Liver (tissue), 10 donors: ENCODE measurements at places on chromosomes 12 and 14. TPM values are rescaled to one million over a fixed set of nuclear protein-coding genes. Genes with fewer than 3 reads are reported as not detected.

CIDEB gene
- 142 TPM for total RNA-seq

BCAT1 gene
- total RNA-seq: 1.3 TPM

GUCY2C gene
- total RNA-seq: not detected

TPH2 gene
- not detected for total RNA-seq

NFE2 gene
- total RNA-seq: 1.7 TPM

PHLDA1 gene
- total RNA-seq: 11.5 TPM

- no peaks in the 10 kb centered on the region for H3K36me3 ChIP-seq
- no peak overlapping the region for H3K27ac ChIP-seq
- no peak overlapping the region for H3K4me3 ChIP-seq
- H3K4me1 ChIP-seq: no peaks in the 10 kb centered on the region
Measured at GRCh38 chr12:77941401-77941800, 110.7 kb downstream of the NAV3 start.

DNA sequence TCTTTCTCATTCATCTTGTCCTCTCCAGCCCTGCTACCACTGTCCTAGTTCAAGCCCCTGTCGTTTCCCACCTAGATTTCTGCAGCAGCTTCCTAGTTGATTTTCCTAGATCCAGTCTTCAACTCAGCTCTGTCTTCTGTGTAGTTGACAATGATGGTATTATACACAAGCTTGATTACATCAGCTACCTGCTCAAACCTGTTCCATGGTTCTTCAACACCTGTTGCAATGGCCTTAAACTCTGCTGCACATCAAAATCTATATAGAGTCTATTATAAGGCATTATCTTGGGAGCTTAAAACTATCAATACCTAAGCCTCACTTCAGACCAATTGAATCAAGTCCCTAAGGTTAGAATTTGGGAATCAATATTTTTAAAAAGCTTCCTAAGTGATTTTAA is 71.7 kb upstream of the PELI2 start:
- no peaks in the 10 kb centered on the region for H3K27me3 ChIP-seq
- no peak overlapping the region for H3K4me3 ChIP-seq

GRCh38 chr14:104196461-104197140 is 58.2 kb downstream of the KIF26A start:
- H3K4me3 ChIP-seq: no peak overlapping the region
- H3K36me3 ChIP-seq: no peaks in the 10 kb centered on the region
- H3K27me3 ChIP-seq: no peaks in the 10 kb centered on the region
- no peaks in the 10 kb centered on the region for H3K4me1 ChIP-seq
- no peak overlapping the region for H3K27ac ChIP-seq

- H3K4me1 ChIP-seq: peaks cover 12% of the 10 kb centered on the region
- no peak overlapping the region for H3K4me3 ChIP-seq
- H3K27ac ChIP-seq: no peak overlapping the region
- no peaks in the 10 kb centered on the region for H3K27me3 ChIP-seq
- DNase-seq: no peak
- H3K36me3 ChIP-seq: no peaks in the 10 kb centered on the region
Measured at GRCh38 chr12:116381744-116382685, 104.5 kb upstream of the MED13L start.

GRCh38 chr12:80142640-80143039 is 43.3 kb downstream of the OTOGL start:
- no peak for DNase-seq
- H3K4me1 ChIP-seq: no peaks in the 10 kb centered on the region
- no peak overlapping the region for H3K4me3 ChIP-seq
- H3K27ac ChIP-seq: no peak overlapping the region
- H3K27me3 ChIP-seq: no peaks in the 10 kb centered on the region

DNA sequence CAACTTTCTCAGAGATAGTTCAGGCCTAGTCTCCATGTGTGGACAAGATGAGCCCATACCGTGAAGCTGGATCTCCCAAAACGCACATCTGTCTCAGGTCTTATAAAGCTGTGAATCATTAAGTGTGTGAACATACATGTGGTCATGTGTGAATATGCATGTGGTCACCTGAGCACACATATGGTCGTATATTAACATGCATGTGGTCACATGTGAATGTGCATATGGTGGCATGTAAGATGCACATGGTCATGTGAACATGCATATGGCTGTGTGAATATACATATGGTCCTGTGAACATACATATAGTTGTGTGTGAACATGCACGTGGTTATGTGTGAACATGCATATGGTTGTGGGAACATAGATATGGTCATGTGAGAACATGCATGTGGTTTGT is 172.5 kb upstream of the PZP start:
- H3K4me1 ChIP-seq: no peaks in the 10 kb centered on the region
- no peak for DNase-seq
- H3K36me3 ChIP-seq: no peaks in the 10 kb centered on the region
- no peaks in the 10 kb centered on the region for H3K27me3 ChIP-seq
- H3K4me3 ChIP-seq: no peak overlapping the region

- H3K27me3 ChIP-seq: no peaks in the 10 kb centered on the region
- no peak overlapping the region for H3K27ac ChIP-seq
- H3K36me3 ChIP-seq: no peaks in the 10 kb centered on the region
- no peak for DNase-seq
- H3K4me1 ChIP-seq: no peaks in the 10 kb centered on the region
Measured at GRCh38 chr14:100888789-100889315, 14.7 kb downstream of the RTL1 start.

- no peaks in the 10 kb centered on the region for H3K36me3 ChIP-seq
- H3K4me3 ChIP-seq: no peak overlapping the region
- no peak for DNase-seq
- no peak overlapping the region for H3K27ac ChIP-seq
- H3K27me3 ChIP-seq: no peaks in the 10 kb centered on the region
- H3K4me1 ChIP-seq: no peaks in the 10 kb centered on the region
Measured at GRCh38 chr12:2083008-2083407, 30.2 kb downstream of the CACNA1C start.

- no peaks in the 10 kb centered on the region for H3K27me3 ChIP-seq
- no peaks in the 10 kb centered on the region for H3K36me3 ChIP-seq
- no peak for DNase-seq
- H3K4me1 ChIP-seq: no peaks in the 10 kb centered on the region
Measured at GRCh38 chr14:94921882-94922585, 152.1 kb upstream of the GSC start.

- no peaks in the 10 kb centered on the region for H3K27me3 ChIP-seq
- H3K4me1 ChIP-seq: peaks cover 60% of the 10 kb centered on the region
- no peak overlapping the region for H3K4me3 ChIP-seq
- no peaks in the 10 kb centered on the region for H3K36me3 ChIP-seq
- H3K27ac ChIP-seq: no peak overlapping the region
- DNase-seq: no peak
Measured at GRCh38 chr12:111363578-111363977, 5.3 kb downstream of the PHETA1 start.
